Chondrocyte (in vitro differentiated cells): ENCODE measurements at places on chromosomes 7 and 10. TPM values are rescaled to one million over a fixed set of nuclear protein-coding genes. Genes with fewer than 3 reads are reported as not detected.

- H3K27ac ChIP-seq: no peak overlapping the region
- peaks cover 2% of the 10 kb centered on the region for H3K27me3 ChIP-seq
- H3K4me3 ChIP-seq: no peak overlapping the region
- DNase-seq: no peak
- H3K4me1 ChIP-seq: peaks cover 16% of the 10 kb centered on the region
Measured at GRCh38 chr10:18376650-18377049, 236.4 kb downstream of the CACNB2 start.

Gene MSMB
- not detected in 3 replicates for total RNA-seq

DNA sequence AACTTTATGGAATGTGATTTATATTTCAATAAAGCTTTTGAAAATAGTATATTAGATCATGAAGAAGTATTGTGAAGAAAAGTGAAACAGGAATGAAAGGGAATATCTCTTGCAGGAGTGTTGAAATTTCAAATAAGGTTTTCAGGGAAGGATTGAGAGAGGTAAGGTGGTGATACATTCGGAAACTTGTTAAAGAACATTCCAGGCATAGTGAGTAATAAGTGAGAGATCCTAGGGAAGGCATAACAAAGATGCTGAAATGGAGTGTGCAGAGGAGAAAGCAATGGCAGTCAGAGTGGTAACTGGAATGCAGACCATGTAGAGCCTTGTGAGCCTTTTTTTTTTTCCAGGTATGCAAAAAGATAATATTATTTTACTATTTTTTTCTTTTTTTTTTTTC, 4.1 kb downstream of the OR9A4 start:
- H3K27me3 ChIP-seq: no peaks in the 10 kb centered on the region
- no peak overlapping the region for H3K27ac ChIP-seq
- no peaks in the 10 kb centered on the region for H3K36me3 ChIP-seq
- H3K4me3 ChIP-seq: no peak overlapping the region

GRCh38 chr10:6002809-6003510, 25.6 kb upstream of the IL15RA start:
- peaks cover 56% of the 10 kb centered on the region for H3K27me3 ChIP-seq
- H3K36me3 ChIP-seq: peaks cover 5% of the 10 kb centered on the region
- no peak overlapping the region for H3K27ac ChIP-seq
- H3K4me1 ChIP-seq: no peaks in the 10 kb centered on the region
- H3K4me3 ChIP-seq: no peak overlapping the region

GRCh38 chr10:119502209-119502608, 40.3 kb downstream of the RGS10 start:
- no peak for DNase-seq
- peaks cover 6% of the 10 kb centered on the region for H3K36me3 ChIP-seq
- peaks cover 4% of the 10 kb centered on the region for H3K4me1 ChIP-seq
- H3K27me3 ChIP-seq: no peaks in the 10 kb centered on the region
- no peak overlapping the region for H3K4me3 ChIP-seq

- H3K4me1 ChIP-seq: no peaks in the 10 kb centered on the region
- peaks cover 40% of the 10 kb centered on the region for H3K27me3 ChIP-seq
- no peak overlapping the region for H3K27ac ChIP-seq
- H3K36me3 ChIP-seq: no peaks in the 10 kb centered on the region
- no peak overlapping the region for H3K4me3 ChIP-seq
- DNase-seq: no peak
Measured at GRCh38 chr10:127470911-127471310, 78.2 kb upstream of the NPS start.

- H3K27ac ChIP-seq: no peak overlapping the region
- H3K36me3 ChIP-seq: no peaks in the 10 kb centered on the region
- H3K4me3 ChIP-seq: no peak overlapping the region
- DNase-seq: no peak
Measured at GRCh38 chr7:105759670-105760550, 116.5 kb downstream of the ATXN7L1 start.

DNA sequence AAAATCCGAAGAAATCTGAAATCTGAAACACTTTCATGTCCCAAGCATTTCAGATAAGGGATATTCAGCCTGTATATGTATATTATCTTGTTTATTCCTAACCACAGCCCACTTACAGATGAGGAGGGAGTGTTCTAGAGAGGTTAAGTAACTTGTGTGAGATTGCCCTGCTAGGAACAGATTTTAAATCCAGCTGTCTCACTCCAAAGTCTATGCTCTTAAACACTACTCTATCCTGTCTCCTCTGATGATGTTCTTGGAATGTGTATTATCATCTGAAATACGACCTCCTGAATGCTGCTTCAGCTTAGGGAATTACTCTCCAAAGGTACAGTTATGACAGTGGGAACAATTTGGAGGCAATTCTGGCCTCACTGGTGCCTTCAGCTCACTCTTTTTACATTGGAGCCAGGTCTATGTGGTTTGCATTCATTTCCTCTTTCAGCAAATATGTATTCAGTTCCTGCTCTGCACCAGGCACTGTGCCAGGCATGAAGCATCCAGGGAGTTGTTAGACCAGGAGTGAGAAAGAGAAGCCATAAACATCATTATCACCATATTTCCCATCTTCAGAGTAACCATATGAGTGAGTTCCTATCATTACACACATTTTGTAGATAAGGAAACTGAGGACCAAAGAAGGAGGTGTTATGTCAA, 70.2 kb downstream of the NOC3L start:
- peak overlapping the region; percentile 28 for H3K27ac ChIP-seq
- no peak for DNase-seq
- peaks cover 5% of the 10 kb centered on the region for H3K36me3 ChIP-seq
- no peaks in the 10 kb centered on the region for H3K27me3 ChIP-seq
- peaks cover 40% of the 10 kb centered on the region for H3K4me1 ChIP-seq

DNA sequence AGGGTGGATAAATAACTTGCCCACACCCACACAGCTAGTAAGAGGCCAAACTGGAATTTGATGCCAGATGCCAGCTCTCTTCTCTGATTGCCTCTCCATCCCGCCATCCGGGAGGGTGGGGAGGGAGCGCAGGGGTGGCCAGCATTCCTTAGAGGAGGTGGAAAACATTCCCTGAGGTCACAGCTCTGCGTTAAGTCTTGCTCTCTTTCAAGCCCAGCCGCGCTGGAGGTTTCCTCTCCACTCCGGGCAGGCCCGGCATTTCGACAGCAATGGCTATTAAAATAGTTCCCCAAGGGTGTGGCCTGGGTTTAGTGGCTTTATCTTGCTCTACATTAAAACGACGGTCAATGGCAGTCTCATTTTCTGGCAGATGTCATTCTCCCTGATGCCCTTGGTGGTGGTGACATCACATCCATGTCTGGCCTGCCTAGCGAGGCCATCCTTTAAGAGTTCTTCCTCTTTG, 16.1 kb upstream of the C10orf71 start:
- no peaks in the 10 kb centered on the region for H3K36me3 ChIP-seq
- H3K4me1 ChIP-seq: no peaks in the 10 kb centered on the region
- H3K27me3 ChIP-seq: peaks cover 13% of the 10 kb centered on the region
- no peak overlapping the region for H3K27ac ChIP-seq
- H3K4me3 ChIP-seq: no peak overlapping the region

DNA sequence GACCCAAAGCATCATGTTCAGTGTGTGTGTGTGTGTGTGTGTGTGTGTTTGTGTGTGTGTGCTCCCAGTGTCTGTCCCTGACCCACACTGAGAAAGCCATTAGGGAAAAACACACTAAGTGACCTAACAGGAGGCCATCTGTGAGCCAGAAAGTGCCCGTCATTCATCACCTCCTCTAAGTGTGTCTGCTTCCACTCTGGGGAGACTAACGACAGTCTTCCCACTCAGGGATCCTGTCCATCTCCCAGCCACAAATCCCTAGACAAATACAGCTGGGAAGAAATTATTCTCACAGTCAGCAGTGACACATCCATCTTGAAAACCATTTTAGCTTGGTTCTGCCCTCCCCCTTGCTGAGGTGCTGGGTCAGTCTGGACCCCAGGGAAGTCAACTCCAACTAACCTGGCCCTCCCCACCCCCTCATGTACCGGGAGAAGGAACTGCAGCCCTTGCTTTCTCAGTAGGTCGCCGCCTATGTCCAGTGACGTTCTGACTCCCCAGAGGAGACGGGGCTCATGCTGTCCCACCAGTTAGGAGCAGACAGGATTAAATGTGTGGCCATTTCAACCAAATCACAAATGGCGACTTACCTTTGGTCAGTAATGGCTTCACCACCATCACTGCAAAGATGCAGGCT, 296.5 kb upstream of the ZNF32 start:
- H3K27me3 ChIP-seq: no peaks in the 10 kb centered on the region
- peaks cover 3% of the 10 kb centered on the region for H3K4me1 ChIP-seq
- no peak overlapping the region for H3K4me3 ChIP-seq
- no peak for DNase-seq
- H3K36me3 ChIP-seq: no peaks in the 10 kb centered on the region

DNA sequence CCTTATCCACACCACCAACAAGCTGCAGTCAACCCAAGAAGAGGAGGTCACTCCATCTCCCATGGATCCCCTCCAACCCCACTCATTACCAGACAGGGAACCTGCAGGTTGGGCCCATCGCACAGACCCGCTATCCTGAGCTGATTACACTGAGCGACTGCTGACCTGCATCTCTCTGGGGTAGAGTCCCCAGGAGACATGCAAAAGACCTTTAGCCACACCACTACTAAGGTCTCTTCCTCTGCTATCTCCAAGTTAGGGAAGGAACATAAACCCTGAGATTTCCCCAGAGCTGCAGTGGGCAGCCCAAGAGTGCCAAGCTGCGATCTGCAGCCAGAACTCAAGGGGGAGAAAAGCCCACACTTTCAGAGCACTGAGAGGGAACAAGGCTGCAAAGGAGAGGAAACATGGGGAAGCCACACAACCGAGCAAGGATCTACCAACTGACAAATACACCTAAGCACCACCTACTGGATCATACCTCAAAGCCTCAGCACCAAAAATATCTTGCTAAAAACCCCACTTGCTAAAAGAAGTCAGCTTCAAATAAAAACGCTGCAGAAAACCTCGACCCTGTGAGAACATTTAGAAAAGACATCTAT, 298.2 kb downstream of the SORCS1 start:
- no peak overlapping the region for H3K27ac ChIP-seq
- H3K36me3 ChIP-seq: no peaks in the 10 kb centered on the region
- DNase-seq: no peak

DNA sequence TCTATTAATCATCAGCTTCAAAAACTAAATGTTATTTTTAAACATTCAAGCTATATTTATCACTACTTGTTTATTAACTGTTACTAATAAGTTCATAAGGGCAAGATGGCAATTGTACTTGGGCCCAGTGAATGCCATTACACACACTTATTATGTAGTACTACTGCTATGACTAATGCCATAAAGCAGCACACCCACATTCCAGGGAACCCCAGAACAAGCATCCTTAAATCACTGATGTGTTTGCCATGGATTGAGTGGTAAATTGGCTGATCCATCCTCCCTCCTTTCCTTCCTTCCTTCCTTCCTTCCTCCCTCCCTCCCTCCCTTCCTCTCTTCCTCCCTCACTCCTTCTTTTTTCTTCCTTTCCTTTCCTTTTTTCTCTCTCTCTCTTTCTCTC, 37.4 kb upstream of the RSU1 start:
- H3K27me3 ChIP-seq: no peaks in the 10 kb centered on the region
- H3K36me3 ChIP-seq: no peaks in the 10 kb centered on the region
- H3K4me1 ChIP-seq: peaks cover 19% of the 10 kb centered on the region
- no peak overlapping the region for H3K27ac ChIP-seq
- no peak for DNase-seq
- H3K4me3 ChIP-seq: no peak overlapping the region

- no peak for DNase-seq
- peaks cover 55% of the 10 kb centered on the region for H3K4me1 ChIP-seq
- H3K27ac ChIP-seq: no peak overlapping the region
Measured at GRCh38 chr7:12731775-12732174, 44.3 kb downstream of the ARL4A start.
